Hippocampal formation (tissue), 2 donors: ENCODE measurements at places on chromosomes 2 and 18.

DNA sequence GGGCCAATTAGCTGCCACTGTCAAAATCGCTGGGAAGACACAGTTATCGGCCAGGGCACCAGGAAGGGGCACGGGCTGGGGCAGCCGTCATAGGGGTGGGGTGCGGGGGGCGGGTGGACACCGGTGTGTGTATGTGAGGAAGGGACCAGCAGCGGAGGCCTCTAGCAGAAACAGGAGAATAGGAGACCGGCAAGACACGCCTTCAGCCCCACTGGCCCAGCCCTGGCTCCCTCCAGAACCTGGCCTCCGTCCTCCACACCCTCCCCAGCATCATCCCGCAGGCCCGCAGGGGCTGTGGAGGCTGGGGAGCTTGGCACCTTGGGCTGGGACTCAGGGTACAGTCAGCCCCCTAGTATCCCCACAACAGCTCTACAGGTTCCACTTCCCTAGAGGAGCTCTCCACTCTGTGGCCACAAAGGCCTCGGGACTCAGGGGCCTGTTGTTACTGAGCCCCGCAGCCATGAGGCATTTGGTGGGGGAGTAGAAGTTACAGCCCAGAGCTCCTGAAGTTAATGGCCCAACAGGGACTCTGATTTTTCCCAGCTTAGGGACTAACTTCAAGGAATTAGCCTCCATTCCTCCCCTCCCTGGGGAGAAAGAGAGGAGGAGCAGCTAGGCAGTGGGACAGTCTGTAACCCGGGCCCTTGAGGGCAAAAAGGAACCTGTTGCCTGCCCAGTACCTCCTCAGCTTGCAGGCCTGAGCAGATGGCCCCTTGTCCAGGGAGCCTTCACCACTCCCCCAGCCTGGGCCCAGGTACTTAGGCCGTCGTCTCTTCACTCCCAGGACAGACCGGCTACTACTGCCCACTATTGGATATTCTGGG, 19.9 kb downstream of the SH2D6 start:
- peak; percentile 73 for DNase-seq

DNA sequence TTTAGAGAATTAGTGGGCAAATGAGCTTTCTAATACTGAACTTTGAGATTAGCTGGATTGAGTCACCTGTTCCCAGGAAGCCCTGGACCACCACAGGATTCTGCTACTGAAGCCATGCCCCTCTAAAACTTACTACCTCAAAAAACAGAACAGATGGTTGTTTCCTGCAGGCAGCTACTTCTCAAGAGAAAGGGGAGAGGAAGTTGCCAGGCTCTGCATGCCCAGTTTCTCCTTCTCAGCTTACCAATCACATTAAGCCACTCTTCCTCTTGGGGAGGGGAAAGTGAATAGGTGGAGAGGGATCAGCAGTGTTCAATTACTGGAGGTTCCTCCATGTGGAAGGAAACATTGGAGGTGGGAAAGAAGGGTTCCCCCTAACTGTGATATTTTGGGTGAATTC, 24.9 kb upstream of the C1GALT1C1L start:
- DNase-seq = no peak

DNA sequence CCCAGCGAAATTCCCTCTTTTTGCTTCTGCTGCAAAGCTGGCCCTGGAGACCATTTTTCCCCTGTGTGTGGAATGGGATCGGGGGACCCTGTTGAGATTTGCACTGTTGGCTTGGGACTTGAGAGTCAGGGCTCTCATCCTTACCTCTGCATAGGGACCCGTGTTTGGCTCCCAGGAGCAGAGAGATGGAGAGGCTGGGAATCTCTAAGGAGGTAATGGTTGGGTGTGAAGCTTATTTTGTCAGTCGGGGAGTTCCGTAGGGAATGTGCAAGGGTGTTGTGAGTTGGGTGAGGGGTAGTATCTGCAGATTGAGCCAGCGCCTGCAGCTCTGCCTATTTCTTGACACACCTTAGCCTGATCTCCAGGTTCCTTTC, 4.5 kb downstream of the GATA6 start:
- DNase-seq = no peak

DNA sequence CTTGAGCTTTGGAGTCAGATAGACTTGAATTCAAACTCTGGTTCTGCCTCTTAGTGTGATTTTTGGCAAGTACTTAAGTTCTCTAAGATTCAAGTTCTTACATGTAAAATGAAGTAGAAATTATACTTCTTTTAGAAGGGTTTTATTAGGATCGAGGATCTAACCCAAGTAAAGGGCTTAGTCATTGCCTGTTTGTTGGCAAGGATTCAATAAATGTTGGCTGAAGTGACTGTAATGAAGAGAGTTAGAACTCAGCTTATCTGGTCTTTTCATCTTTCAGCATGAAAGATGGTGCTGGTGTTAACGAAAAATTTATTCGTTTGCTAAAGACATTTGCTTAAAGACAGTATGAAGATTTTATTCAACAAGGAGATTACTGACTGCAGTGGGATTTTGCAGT, 315.9 kb upstream of the THUMPD2 start:
- no peak for DNase-seq

- DNase-seq = no peak
These were observed 41.5 kb downstream of the PMAIP1 start for GRCh38 chr18:59941331-59941730.

- DNase-seq = no peak
These were observed 37.8 kb downstream of the ATP6V1C2 start for GRCh38 chr2:10759151-10759714.

DNA sequence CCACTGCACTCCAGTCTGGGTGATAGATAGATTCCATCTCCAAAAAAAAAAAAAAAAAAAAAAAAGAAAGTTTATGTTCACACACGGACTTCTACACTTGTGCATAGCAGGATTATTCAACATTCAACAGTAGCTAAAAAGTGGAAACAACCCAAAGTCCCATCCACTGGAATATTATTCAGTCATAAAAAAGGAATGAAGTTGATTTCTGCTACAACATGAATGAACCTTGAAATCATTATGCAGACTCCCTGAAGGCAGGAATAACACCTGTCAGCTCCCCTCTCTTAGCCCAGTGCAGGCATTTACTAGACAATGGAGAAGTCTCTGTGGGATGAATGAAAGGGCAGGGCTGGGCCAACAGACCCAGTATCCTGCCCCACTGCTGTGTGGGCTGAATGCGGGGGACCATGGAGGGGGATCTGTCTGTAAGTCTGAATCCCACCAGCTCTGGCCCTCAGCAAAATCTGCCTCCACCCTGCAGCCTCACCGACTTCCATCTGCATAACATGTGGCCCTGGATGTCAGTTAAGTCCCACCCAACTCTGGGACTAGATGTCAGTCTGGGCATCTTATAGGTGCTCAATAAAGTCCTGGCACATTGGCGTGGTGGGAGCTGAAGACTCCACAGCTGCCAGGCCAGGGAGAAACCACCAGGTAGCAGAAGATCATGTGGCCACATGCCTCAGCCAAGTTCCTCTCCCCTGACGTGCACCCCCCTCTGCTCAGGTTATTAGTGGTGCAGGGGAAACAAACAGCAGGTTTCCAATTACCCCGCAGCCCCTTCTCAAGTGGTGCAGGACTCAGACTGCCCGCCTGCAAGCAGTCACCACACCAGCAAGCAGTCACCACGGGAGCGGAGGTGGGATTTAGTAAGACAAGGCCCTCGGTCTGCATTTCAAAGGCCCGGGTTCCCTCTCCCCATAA, 8.9 kb downstream of the ZFP36L2 start:
- no peak for DNase-seq

DNA sequence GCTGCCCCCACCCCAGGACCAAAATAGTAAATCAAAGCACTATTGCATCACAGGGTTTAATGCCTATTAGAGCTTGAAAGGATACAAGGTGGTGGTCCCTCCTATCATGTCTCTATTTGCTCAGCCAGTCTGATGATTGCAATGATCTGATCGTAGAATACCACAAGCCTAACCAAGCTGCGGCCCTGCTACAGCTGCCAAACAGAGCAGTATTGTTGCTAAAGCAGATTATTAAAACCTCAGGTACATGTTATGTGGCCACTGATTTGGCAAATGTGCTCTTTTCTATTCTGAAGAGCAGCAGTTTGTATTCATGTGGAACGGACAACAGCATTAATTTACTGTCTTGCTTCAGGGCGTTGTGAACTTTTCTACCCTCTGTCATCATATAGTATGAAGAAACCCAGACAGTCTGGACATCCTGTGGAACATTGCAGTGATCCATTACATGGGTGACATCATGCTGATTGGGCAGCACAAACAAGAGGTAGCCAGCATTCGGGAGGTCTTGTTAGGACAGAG, 8.4 kb upstream of the VAPA start:
- no peak for DNase-seq

GRCh38 chr2:241224018-241224850, 35.8 kb downstream of the ANO7 start:
- peak; percentile 79 for DNase-seq

DNA sequence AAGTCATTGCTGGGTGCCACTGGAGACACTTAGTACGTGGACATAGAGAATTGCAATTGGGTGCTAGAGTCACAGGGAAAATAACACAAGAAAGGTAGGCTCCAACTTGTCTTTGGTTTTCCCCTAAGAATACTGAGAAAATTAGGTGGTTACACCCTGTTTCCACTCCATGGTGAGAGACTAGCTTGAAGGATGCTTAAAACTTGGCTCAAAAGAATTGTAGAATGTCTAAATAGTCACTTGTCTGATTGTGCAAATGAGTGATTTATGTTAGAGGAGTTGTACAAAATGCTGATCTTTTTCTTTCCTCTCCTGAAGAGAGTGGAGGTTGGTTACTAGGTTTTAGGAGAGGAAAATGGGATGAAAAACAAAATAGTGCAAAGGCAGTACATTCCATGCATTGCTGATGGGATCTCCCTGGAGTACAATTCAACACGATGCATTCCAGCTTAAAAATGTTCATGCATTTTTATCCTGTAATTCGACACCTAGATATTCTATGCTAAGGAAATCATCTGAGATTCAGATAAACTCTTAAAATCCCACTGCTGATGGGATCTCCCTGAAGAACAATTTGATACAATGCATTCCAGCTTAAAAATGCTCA, 2.2 kb upstream of the SERPINB12 start:
- no peak for DNase-seq

DNA sequence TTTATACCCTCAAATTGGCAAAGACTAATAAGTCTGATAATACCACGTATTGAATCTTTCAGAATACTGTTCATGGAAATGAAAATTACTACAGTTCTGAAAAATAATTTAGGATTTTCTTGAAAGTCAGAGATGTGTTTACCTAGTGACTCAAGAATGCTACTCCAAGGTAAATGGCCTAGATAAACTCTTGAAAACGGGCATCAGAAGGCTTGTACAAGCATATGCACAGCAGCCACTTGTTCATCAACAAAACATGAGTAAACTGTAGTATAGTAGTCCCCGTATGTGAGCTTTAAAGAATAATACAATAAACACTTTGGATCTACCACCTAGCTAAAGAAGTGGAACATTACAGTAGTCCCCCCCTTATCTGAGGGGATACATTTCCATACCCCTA, 157.5 kb downstream of the THADA start:
- DNase-seq = no peak

- DNase-seq = no peak
These were observed 143.9 kb downstream of the GCA start for GRCh38 chr2:162487816-162488215.

- DNase-seq = no peak
These were observed 101.2 kb downstream of the APOB start for GRCh38 chr2:20942646-20943125.

DNA sequence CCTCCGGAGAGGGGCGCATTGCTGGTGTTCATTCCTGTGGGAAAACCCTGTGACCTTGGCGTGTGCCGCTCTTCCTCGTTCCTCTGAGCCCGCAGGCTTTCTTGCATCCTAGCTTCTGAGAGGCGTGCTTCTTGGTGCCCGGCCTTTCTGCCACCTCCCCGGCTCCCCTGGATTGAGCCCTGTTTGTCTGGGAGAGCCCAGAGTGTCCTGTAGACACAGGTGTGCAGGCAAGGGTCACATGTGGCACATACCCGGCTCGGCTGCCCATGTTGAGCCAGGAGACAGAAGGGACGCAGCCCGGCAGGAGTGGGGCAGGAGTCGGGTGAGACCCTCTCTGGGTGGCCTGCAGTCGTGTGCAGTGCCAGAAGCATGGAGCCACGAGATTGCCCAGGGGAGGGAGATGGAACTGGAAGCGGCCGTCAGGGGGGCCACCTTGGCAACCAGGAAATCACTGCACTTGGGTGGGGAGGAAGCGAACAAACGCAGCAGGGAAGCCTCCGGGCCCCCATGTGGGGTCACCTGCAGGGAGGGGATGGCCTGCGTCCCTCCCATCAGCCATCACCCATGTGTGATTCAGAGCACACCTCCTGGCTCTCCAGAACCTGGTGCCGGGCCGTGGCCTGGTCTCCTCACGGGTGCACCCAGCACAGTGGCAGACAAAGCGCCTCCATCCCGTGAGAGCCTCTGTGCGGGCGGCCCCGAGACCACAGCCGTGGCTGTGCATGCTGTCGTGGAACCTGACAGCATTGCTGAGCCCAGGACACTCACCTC, 92.9 kb downstream of the SH3BP4 start:
- DNase-seq = no peak

- DNase-seq = no peak
These were observed 11.5 kb upstream of the NFATC1 start for GRCh38 chr18:79384151-79384807.

DNA sequence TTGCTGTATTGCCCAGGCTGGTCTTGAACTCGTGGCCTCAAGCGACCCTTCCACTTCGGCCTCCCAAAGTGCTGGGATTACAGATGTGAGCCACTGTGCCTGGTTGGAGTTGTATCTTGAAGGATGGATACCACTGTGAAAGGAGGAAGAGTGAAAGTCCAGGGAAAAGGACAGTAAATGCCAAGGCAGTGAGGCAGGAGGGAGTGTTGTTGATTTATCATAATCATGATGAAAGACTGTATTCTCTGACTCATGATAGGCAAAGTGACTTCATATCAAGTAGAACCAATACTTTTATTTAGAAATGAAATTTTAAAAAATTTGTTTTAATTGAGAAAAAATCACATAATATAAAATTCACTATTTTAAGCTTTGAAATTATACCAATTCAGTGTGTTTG, 162.3 kb downstream of the ARHGAP28 start:
- DNase-seq = no peak

DNA sequence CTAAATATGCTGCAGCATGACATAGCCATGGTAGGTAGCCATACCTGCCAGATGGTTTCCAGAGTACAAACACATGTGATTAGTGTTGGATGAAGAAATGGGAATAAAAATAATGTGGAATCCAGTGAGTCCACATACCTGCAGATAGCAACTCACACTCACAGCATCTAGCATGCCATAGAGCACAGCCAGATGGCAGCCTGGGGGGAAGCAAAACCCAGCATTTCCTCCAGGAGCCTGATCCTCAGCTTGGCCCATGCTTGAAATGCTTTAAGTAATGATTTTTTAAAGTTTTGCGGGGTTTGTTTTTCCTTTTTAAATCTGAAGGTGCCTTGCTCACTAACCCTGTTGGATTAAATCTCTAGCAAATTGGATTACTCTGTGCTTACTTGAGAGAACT, 535.1 kb downstream of the STK39 start:
- no peak for DNase-seq

DNA sequence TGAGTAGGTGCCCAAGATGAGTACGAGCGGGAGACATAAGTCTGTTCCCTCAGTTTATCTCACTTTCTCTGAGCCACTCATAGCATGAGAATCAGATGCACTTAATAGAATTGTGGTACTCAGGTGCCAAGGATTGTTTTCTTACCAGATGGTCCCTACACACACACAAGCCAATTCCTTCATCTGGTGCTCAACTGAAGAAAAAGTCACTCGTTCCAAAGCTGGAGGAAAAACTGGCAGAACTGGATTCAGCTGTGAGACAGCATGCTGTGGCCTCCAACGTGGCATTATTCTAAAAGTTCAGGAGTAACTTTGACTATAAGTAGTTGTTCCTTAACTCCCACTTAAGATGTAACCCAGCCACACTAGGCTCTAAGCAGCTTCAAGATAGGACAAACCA, 33.4 kb upstream of the ABCA12 start:
- no peak for DNase-seq

- DNase-seq = no peak
These were observed 99.6 kb upstream of the TNP1 start for GRCh38 chr2:216959433-216959832.
